ENCODE measurements at places on chromosomes 5 and 9.

- DNase-seq: no peak
Observed at GRCh38 chr9:27441741-27442070, 82.4 kb upstream of the IFNK start.

- DNase-seq: no peak
Observed at GRCh38 chr5:157161996-157162395, 4.1 kb downstream of the GARIN3 start.

- peak; percentile 12 for DNase-seq
Observed at GRCh38 chr5:73298772-73299630, 126.0 kb downstream of the TMEM174 start.

DNA sequence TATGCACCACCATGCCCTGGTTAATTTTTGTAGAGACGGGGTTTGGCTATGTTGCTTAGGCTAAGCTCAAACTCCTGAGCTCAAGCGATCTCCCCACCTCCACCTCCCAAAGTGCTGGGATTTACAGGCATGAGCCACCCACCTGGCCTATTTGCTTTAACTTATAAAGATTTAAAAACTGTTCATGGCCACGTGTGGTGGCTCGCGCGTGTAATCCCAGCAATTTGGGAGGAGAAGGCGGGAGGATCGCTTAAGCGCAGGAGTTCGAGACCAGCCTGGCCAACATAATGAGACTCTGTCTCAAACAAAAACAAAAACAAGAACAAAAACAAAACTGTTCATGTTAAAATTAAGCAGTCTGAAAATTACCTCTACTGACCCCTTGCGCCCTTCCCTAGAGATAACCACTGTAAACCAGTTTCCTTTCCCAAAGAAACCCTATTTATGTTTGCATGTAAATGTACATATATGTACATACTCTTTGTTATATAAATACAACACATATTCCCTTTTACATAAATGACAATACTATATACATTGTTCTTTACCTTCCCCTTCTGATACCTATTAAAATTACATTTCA is 1.5 kb downstream of the AK6 start:
- no peak for DNase-seq

DNA sequence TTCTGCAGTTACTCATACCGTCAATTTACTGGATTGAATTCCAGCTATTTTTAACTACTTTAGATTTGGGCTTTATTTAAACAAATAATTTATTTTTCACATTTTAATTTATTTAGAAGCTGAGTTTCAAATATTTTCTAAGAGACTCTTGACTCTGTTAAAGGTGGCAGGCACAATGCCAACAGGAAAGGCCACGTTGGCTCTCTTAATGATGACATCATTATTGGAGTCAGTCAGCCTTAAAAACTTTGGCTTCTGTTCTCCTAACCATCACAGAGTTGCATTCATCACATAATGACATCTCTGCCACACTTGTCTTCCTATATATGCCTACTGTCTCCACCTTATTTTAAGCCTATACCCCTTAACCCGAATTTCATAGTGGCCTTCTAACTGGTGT is 172.3 kb upstream of the PLPPR1 start:
- DNase-seq: no peak

DNA sequence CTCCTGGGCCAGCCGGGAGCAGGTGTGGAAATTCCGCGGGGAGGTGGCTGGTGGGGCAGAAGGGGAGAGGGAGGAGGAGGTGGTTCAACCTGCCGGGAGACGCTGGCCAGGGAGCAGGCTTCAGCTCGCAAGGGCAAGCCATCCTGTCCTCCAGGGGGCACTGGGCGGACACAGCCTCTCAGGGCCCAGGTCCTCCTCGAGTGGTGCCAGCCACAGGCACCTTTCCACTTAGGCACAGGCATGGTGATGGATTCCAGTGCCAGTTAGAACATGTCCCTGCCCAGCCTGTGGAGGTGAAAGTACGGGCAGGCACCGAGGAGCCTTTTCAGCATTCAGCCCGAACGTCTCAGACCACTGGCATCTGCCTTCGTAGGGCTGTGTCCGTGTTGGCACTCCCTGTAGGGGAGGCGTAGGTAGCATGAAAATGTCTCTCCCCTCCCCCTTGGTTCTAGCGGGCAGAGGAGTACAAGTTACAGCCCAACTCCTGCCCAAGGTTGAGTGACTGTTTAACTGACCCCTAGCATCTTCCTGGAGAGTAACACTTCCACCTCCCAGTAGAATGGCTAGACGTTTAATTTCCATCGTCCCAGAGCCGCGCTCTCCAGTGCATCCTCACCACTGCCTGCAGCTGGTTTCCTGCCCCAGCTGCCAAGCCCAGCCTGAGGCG is 48.9 kb downstream of the DAB2IP start:
- peak; percentile 78 for DNase-seq

DNA sequence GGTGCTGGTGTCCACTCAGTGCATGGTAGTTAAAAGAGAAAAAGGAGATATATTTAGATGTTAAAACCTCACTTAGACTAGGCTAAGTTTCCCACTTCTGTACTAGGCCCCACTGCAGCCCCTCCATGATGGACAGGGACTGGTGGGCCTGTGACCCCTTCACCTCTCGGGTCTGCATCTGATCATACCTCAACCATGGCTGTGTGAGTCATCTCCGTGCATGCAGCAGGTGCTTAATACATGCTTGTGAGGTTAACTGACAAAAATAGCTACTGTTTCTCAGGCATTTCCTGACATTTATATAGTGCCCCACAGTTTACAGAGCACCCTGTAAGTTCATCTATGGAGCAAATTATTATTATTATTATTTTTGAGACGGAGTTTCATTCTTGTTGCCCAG is 8.4 kb upstream of the URM1 start:
- DNase-seq: no peak

GRCh38 chr9:303502-303901 is 88.8 kb downstream of the DOCK8 start:
- DNase-seq: no peak

- no peak for DNase-seq
Observed at GRCh38 chr9:70177121-70177520, 81.7 kb upstream of the SMC5 start.

GRCh38 chr5:124884114-124884513 is 137.7 kb upstream of the ZNF608 start:
- no peak for DNase-seq

DNA sequence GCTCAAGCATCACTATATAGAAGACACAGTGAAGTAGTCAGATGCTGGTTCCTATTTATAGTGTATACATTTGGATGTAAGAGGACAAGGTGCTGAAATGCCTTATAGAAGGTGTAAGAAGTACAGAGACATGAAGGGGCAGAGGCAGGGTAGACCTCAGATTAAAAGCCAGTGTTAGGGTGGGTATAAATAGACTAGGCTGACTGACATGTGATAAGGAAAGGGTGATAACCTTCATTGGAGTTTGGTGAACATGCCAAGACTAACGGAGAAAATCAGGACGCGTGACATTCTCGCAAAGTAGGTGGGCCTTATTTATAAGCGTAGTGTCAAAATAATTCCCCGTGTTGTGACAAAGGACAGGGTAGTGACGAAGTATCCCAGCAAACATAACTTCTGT is 59.1 kb upstream of the HRH2 start:
- DNase-seq: no peak

DNA sequence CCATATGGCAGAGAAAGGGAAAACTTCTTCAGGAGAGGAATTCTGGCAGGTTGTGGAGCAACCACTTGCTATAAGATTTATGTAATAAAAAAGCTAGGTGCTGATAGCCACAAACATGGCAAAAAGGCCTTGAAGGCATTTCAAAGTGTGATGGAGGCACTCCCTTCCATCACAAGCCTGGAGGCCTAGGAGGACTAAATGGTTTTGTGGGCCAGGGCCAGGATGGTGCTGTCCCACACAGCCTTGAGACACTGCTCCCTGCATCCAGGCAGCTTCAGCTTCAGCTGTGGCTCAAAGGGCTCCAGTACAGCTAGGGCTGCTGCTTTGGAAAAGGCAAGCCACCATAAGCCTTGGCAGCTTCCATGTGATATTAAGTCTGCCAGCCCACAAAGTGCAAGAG is 632.8 kb downstream of the BRINP1 start:
- DNase-seq: no peak

GRCh38 chr5:181184845-181185216 is 20.2 kb downstream of the TRIM7 start:
- DNase-seq: no peak

DNA sequence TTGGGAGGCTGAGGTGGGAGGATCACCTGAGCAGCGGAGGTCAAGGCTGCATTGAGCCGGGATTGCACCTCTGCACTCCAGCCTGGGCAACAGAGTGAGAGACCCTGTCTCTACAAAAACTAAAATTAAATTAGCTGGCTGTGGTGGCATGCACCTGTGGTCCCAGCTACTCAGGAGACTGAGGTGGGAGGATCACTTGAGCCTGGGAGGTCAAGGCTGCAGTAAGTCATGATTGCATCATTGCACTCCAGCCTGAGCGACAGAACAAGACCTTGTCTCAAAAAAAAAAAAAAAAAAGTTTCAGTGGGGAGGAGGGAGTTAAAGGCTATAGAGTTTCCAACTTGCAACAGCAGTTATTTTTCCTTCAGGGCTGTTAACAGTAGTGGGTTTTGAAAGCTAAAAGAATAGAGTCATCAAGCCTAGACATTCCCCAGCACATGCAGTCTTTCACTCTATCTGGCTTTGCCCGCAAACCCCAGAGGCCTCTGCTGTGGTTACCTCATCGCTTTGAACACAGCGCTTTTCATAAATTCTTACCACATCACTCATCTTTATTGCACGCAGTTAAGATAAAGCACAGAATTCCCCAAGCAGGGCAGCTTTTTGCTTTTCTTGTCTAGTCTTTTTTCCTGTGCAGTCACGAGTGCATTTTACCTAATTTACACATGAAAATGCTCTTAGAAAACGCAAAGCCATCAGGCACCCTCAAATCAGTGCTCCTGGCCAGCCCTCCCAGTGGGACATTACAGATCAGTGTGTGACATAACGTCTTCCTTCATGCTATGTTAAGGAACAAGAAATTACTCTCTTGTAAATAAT is 8.7 kb upstream of the SLC2A8 start:
- peak; percentile 83 for DNase-seq

DNA sequence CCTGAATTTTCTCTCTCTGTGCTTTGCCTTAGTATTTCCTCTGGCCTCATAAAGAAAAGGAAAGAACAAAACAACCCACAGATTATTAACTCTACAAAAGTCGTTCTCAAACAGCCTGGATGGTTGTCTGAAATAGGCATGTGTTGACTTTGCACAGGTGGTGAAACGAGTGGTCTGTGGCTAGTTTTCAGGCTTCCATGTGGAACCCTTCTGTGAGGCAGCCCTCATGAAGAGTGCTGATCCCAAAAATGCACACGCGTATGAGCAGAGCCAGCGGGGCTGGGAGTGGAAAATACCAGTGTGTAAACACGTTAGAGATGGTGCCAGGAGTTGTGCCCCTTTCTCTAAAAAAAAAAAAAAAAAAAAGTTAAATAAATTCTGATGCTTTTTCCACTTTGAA is 4.9 kb upstream of the PSAT1 start:
- no peak for DNase-seq

GRCh38 chr5:171899792-171900191 is 106.6 kb downstream of the FBXW11 start:
- DNase-seq: no peak

All from mucosa of descending colon (tissue), 3 donors.